Spleen (tissue), 13 donors: ENCODE measurements at places on chromosomes 11 and 22.

GRCh38 chr22:37627545-37627944, 11.9 kb upstream of the SH3BP1 start:
- DNase-seq: peak; percentile 93

GRCh38 chr11:19931141-19931770, 218.6 kb downstream of the NAV2 start:
- no peak for DNase-seq

GRCh38 chr11:78426845-78427244, 9.2 kb upstream of the GAB2 start:
- DNase-seq: no peak

DNA sequence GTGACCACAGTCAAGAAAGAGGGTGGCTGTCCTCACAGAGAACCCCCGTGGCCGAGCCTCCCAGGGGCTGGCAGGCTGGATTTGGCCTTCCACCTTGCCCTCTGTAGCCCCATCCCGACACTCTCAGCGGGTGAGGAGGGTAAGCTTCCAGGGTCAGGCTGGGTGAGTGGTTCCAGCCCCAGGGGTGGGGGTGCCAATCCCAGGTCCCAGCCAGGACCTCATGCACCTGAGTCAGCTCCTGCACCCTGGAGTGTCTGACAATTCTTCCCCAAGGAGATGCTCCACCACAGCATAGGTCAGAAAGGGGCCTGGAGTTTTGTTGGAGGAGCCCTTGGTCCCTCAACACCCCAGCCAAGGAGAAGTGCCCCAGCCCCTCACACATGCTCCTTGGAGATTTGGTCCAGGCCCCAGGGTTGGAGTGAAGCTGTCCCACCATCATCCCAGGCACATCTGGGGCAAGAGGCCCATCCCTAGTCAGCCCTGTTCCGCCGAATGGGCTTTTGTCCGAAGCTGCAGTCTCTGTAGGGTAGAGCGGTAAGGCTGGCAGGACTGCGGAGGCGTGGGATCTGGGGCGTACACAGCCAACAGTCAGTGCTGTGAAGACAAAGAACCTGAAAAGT, 8.4 kb downstream of the LINC01488 start:
- peak; percentile 52 for DNase-seq

DNA sequence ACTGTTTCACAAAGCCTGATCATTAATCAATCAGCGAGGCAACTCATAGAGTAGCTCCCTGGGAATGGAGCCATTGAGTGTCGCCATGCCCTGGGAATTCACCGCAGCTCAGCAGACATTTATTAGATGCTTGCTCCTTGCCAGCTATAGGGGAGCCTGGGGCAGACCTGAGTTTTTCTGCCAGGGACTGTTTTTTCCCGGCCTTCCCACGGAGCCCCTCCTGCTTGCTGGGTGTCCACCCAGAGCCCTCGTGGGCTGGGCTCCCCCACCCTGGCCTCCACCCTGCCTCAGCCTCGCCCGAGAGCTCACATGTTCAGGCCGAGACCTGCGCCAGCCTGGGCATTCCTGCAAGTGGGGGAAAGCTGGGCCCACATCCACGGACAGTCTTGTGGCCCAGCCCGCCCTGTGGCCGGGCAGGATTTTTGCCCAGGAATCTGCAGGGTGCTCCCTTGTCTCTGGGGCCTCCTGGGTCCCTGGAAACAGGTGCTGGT, 64.9 kb downstream of the SMIM38 start:
- DNase-seq: peak; percentile 66

DNA sequence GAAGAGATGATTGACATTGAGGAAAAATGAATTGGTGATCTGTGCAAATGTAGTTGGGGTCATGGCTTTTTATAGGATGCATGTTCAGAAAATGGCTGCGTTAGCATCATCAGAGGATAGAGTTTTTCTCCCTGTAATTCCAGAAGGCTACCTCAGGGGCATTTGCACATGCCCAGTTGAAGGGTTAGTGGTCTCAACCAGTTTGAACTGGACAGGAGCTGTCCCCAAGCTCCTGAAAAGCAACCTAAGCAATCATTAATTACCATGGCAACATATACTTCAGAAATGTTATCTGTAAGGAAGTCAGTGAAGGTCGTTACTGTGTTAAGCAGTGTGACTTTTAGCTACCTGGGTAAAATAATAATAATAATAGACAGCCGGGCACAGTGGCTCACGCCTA, 29.3 kb downstream of the TUG1 start:
- no peak for DNase-seq

GRCh38 chr11:71913756-71914526, 14.5 kb downstream of the XNDC1N start:
- no peak for DNase-seq

DNA sequence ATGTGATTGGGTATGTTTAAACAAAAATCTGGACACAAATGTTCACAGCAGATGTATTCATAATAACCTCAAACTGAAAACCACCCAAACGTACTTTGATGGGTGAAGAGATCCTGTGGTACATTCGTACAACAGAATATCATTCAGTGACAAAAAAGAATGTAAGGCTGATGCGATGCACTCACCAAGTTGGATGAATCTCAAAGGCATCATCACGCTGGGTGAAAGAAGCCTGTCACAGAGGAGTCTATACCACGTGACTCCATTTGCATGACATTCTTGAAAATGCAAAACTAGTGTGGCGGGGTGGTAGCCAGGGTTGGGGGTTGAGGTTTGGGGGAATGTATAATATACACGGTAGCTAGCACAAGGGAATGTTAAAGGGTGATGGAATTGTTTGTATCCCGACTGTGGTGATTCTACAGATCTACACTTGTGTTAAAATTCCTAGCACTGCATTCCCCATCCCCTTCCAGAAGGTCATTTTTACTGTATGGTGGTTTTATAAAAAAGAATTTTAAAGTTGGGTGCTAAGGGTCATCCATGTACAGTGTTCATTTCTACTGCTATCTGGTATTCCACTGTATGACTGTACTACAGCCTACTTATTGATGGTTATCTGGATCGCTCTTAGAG, 35.0 kb upstream of the SLC25A1 start:
- no peak for DNase-seq

DNA sequence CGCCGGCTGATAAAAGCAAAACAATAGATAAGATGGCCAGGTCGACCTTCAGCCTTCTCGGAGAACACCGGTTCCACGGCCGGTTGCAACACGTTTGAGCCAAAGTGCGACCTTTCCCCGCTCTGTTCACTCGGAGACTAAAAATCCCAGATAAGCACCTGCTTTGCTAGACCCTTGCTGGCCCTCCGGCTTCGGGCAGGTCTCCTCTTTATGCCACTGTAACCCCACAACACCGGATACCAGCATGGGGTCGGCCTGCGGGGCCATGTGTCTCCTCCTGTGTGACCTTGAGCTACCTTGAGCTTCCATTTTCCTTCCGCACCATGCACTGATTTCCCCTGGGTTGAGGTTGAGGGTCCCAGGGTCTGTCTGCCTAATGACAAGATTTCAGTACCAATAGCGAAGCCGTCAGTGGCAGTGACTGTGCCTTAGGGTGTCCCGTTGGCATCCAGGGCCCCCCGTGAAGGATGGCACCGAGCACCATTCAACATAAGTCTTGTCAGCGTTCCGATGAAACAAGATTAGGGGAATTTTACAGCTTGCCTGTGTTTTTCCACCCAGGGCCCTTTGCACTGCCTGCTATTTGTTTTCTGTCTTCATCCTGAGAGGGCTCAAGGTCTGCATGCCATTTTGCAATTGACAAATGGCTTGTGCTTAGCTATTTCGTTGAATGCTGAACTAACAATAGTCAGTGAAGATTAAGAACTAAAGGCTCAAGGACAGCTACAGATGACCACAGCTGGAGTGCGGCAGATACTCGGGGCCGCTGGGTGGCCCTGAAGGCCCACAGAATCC, 118.6 kb downstream of the KCNQ1 start:
- peak; percentile 54 for DNase-seq

GRCh38 chr11:61473370-61474012, 35.1 kb upstream of the LRRC10B start:
- no peak for DNase-seq
